ENCODE measurements at places on chromosomes 12 and 14.

DNA sequence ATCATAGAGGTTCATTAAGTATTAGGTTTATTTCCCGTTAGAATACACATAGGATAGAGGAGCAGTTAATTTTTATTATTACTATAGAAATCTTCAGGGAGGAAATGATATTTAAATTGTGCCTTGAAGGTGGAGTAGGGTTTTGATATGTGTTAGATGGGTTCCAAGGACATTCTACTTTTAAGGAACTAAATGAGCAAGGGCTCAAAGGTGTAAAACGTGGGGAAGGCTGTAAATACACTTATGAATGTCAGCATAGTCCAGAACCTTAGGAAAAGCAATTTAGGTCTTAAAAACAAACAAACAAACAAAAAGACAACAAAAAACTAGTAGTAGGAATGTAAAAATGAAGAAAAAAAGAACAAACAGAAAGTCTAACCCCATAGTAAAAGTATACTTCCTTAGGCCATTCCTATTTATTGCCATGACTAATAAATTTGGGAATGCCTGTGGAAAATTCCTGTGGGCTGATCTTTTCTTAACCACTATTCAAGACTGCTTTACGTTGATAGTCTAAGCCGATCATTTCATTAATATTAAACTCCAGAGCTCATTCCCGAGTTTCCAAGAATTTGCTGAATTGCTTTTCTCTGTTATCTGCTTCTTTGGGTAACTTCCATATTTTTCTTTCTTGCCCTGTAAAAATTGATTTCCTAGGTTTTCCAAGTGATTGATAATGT, 180.3 kb downstream of the RAD51B start:
- no peak for DNase-seq

DNA sequence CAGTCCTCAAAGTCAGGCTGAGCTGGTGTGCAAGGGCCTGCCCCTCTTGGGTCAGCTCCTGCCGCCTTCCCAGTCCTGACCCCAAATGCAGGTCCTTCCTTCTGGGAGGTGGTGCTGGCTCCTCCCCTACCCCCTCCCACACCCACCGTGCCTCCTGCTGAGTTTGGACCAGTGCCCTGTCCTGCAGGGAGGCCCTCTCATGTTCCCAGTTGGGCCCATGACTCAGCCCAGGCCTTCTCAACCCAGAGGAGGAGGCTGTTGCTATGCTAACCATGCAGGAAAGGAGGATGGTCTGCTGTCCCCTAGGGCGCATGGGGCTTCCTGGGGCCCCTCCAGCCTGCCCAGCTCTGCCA, 4.4 kb downstream of the ZBTB42 start:
- DNase-seq, result no peak

DNA sequence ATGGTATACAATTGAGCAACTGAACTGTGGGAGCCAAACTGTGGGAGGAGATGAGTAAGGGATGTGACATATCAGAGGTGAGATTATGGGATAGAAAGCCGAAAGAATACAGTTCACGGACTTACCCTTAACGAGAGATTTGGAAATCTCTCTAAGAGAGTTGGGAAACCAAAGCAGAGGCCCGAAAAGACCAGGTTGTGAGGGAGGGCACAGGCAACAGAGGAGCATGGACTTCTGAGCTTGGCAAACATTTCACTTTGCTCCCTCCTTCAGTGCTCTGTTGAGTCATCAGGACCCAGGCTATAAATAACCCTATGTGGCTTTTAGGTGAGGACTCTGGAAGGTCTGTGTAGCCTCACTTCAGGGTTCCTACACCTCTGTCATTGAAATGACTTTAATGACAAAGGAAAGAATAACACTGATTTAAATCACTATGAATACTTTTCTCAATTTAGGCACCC, 120.6 kb downstream of the TGFB3 start:
- no peak for DNase-seq

- no peak for DNase-seq
Measured at GRCh38 chr12:34306133-34306830, 284.0 kb downstream of the ALG10 start.

GRCh38 chr12:118307069-118307954, 65.4 kb downstream of the TAOK3 start:
- no peak for DNase-seq

- no peak for DNase-seq
Measured at GRCh38 chr12:45350861-45351260, 135.0 kb downstream of the ANO6 start.

DNA sequence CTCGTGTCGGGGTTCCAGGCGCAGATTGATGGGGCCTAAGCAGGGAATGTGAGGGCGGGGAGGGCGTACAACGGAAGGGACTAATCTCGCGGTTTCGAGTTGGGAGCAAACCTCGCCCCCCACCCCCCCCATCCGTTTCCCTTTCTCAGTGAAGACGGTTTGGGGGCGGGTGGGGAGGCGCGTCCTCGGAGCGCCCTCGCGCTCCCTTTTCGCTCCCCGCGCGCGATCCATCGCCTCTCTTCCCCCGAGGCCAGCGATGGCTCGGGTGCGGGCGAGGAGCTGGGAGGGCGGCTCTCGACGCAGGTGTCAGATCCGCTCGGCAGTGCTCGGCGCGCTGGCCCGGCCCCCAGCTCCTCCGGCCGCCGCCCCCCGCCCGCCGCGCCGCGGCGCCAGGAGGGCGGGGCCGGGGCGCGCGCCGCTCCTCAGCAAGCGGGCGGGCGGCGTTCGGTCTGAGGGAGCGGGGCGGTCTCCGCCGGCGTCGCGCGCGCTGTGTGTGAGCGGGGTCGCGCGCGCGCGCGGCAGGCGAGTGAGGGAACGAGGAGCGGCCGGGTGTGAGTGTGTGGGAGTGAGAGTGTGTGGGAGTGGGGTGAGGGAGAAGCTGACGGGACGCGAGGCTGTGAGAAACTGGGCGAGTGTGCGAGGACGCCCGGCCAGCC, at the start of gene RIMKLB:
RIMKLB (plus strand) TSS at position 516 of the 656 bp plus-strand sequence. CDS start 15,876 bp downstream, outside the sequence.
- peak; percentile 85 for DNase-seq

DNA sequence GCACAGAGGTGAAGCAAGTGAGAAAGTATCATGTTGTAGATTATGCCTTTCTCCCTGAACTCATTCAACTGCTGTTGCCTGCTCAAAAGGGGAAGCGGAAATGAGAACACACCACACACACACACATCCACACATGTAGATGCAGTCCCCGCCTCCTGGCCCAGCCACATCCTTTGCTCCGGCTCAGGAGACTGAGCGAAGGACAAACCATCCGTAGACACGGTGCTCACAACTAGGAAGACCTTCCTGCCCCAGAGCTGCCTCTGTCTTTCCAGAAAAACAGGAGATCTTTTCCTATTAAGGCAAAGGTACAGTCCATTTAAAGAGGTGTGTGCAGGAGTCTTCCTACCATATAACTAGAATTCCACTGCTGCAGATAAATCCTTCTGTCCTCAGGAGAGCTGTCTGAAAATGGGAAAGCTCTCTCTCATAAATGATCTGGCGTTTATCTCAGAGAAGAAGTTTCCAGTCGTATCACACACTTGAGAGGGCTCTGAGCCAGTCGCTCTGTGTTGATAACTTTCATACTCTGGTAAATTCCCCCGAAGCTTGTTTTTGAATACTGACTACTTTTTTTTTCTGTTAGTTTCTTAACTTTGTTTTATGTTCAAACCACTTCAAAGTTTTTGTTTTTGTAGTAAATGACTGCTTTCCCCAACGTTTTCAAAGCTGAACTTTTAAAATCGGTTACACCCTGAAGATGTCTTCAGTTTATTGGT, at the start of gene TESPA1:
TESPA1 (minus strand) TSS at position 105 of the 719 bp plus-strand sequence. CDS start 10,200 bp downstream, outside the sequence.
- DNase-seq, result peak; percentile 85

DNA sequence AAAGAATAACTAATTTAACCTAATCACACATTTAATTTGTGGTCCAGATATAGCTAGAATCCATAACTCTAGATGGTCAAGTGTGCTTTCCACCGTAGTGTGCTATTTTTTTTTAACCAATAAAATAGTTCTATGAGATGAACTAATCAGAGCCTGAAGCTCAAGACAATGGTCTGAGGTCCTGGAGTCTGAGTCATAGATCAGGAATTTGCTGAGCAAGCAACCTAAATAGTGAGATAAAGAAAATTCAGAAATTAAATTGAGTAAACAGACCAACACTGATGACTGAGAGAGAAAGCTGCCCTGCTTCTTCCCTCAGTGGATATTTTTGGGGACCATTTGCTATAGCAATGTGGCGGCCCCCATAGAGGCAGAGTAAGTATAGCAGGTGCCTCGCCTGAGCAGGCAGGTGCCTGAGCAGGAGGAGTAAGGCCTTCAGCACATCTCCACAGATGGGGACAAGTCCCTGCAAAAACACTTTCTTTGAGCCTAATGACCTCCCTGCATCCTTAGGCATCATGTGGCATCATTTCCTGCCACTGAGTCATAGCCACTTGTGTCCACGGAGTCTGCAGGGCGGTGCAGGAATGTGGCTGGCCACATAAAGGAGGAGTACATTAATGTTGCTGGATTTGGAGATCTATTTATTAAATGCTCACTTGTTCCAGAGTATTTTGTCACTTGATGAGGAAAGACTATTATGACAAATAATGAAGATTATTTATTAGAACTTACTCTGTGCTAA, 13.9 kb upstream of the CLEC4E start:
- no peak for DNase-seq

DNA sequence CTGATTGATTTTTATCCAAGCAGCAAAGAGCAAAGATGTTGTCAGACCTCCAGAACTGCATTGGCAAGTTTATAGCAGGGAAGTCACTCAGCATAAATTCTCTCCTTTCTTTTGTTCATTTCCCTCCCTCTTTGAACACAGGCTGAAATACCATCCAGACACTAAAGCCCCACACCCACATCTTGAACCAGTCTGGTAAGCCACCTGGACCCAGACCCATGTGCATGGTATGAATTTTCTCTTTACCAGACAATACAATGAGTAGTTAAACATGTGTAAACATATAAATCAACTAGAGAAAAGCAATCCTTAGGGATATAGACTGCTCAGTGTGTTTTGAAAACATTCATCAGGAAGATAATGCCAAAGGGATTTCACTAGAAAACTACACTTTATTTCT, 488.3 kb upstream of the FLRT2 start:
- DNase-seq, result no peak

DNA sequence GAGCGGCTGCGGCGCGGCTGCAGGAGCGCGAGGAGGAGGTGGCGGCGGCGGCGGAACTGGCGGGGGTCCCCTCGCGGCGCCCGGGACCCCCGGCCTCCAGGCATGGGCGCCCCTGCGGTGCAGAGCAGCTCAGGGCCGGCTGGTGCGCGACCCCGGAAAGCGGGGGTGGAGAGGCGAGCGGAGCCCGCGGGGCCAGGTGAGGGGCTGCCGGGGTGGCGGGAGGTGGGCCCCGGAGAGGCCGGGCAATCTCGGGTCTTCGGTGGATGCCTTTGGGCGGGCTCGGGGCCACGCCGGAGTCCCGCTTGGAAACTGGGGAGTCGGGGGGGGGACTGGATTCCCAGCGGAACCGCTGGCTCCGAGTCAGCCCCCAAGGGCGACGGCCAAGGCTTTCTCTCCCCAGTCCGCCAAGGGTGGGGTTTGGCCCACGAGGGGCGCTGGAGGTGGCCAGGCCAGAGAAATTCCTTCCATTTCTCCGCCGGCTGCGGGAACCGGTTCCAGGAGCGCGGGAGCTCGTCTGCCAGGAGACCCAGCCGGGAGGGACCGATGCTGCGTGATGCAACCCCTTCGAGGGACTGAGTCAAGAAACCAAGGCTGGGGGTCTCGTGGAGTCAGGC, 13.9 kb upstream of the NR4A1 start:
- no peak for DNase-seq

- no peak for DNase-seq
Measured at GRCh38 chr12:108665608-108666202, 32.0 kb upstream of the SELPLG start.

DNA sequence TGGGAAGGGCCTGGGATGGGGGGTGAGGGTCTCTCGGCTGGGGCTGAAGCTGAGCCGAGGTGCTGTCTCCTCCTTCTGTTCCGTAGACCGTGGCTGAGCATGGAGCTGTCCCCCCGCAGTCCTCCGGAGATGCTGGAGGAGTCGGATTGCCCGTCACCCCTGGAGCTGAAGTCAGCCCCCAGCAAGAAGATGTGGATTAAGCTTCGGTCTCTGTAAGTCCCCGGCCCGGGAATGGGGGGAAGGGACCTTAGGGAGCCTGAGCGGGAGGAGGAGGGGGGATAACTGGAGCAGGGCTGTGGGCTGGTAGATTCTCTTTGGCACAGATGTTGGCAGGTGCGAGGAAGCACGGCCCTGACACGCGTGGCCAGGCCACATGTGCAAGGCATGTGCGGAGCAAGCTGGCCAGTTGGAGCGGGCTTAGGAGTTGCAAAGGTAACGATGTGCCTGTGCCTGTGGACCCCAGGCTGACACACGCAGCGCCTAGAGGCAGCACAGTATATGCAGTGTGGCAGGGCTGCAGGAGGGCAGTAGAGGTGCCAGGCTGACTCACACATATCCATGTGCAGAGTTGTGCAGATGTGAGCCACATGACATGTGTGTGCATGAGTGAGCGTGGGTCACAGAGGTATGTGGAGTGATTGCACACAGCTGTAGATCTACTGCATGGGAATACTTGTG, 512 bp downstream of the PDE1B start:
- DNase-seq, result no peak

- no peak for DNase-seq
Measured at GRCh38 chr12:8057306-8057705, 8.9 kb downstream of the C3AR1 start.

- DNase-seq, result no peak
Measured at GRCh38 chr12:125178222-125178621, 113.0 kb downstream of the AACS start.

DNA sequence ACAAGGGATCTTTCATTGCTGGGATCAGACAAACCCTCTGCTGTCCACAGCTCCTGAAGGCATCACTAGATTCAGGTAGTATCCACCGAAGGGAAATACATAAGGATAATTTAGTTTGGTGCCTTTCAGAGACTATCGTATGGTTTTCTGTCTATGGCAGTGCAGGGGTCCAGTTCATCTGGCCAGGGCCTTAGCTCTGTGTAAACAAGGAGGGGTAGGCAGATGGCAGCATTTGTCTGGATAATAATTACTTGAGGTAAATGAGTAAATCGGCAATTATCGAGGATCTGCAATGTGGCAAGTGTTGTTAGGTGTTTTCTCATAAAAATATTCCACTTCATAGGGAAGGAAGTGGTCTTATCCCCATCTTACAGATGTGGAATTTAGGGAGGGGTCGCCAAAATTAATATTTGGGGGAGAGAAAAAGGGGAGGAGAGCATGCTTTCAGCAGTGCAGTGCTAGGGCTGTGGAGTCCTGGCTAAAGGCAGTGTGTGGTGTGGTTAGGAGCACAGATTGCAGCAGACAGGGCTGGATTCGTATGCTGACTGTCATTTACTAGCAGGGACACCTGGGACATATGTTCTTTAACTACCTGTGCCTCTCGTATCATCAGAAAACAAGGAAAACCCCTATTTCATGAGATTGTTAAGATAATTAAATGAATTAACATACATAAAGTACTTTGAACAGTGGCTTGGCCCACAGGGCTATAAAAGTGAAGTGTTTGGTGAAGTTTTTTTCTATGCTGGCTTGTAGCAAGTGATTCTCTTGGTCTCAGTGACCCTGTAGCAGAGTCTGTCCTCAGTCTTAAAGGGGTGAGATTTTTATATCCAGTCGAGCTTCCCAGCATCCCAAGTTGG, 27.1 kb downstream of the RASSF8 start:
- no peak for DNase-seq

DNA sequence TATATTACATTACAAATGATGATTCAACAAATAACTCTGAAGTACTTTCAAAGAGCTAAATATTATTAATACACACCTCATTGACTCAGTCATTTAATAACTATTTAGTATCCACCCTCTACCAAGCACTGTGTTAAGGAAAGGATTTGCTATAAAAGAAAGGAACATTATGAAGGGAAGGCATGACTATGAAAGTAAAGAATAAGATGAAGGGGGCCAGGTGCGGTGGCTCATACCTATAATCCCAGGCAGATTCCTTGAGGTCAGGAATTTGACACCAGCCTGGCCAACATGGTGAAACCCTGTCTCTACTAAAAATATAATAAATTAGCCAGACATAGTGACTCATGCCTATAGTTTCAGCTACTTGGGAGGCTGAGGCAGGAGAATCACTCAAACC, 107.9 kb downstream of the PLCZ1 start:
- DNase-seq, result no peak

All from germinal center (tissue), 1 donor.